ENCODE measurements at places on chromosomes 16 and 17. TPM values are rescaled to one million over a fixed set of nuclear protein-coding genes. Genes with fewer than 3 reads are reported as not detected.

Gene APOBR
- total RNA-seq, result 1.3 TPM

Gene KRTAP9-4
- total RNA-seq, result not detected

Gene DBNDD1
- 0.50 TPM for total RNA-seq

Gene PRKCA
- total RNA-seq, result 14.1 TPM

Gene RNF112
- 0.42 TPM for total RNA-seq

Gene PITPNM3
- total RNA-seq, result 1.9 TPM

Gene TBX6
- 0.09 TPM for total RNA-seq

Gene CENPX
- total RNA-seq, result 40.6 TPM

Gene TBX4
- not detected for total RNA-seq

Gene LGALS9B
- total RNA-seq, result not detected

Gene ZNF48
- 4.7 TPM for total RNA-seq

Gene CEP112
- 1.1 TPM for total RNA-seq

Gene DHRS7B
- total RNA-seq, result 18.3 TPM

Gene CACNG1
- total RNA-seq, result not detected

Gene TBC1D3C
- not detected for total RNA-seq

Gene PABPN1L
- not detected for total RNA-seq

Gene TNFRSF17
- 0.28 TPM for total RNA-seq

Gene ZFHX3
- total RNA-seq, result 3.5 TPM

Gene RPH3AL
- 52.5 TPM for total RNA-seq

Gene CD7
- total RNA-seq, result 1.5 TPM

Gene GPR179
- total RNA-seq, result 0.05 TPM

Gene TBC1D3I
- not detected for total RNA-seq

Gene CCT6B
- total RNA-seq, result 1.9 TPM

Gene NPIPA8
- total RNA-seq, result 3.3 TPM

Gene INTS2
- 9.8 TPM for total RNA-seq

Gene IGF2BP1
- total RNA-seq, result not detected

Gene PCTP
- 79.0 TPM for total RNA-seq

Gene GDE1
- 25.7 TPM for total RNA-seq

Gene CCL8
- not detected for total RNA-seq

Gene CLEC18A
- 1.0 TPM for total RNA-seq

Gene MT3
- not detected for total RNA-seq

Gene NRN1L
- total RNA-seq, result 0.33 TPM

Gene CA10
- 0.05 TPM for total RNA-seq

Gene CBX2
- 0.33 TPM for total RNA-seq

Gene TAC4
- total RNA-seq, result not detected

Gene CDH5
- 21.9 TPM for total RNA-seq

Gene MEIOC
- not detected for total RNA-seq

Gene CES3
- 28.3 TPM for total RNA-seq

Gene WNK4
- 7.5 TPM for total RNA-seq

Gene FSCN2
- 0.42 TPM for total RNA-seq

Gene TBX2
- 2.4 TPM for total RNA-seq

Gene KRTAP9-2
- total RNA-seq, result not detected

Gene GLYR1
- total RNA-seq, result 50.2 TPM

Gene CPHXL2
- total RNA-seq, result not detected

Gene NPIPB5
- total RNA-seq, result 180 TPM

Gene CD300LB
- 0.08 TPM for total RNA-seq

Gene TSNAXIP1
- 0.75 TPM for total RNA-seq

Gene PTX4
- total RNA-seq, result 0.08 TPM

Gene OTOP3
- not detected for total RNA-seq
